ENCODE measurements at places on chromosomes 7 and 10.
A peak's percentile ranks its signal among the peaks of the same experiment; 100 is the strongest.

DNA sequence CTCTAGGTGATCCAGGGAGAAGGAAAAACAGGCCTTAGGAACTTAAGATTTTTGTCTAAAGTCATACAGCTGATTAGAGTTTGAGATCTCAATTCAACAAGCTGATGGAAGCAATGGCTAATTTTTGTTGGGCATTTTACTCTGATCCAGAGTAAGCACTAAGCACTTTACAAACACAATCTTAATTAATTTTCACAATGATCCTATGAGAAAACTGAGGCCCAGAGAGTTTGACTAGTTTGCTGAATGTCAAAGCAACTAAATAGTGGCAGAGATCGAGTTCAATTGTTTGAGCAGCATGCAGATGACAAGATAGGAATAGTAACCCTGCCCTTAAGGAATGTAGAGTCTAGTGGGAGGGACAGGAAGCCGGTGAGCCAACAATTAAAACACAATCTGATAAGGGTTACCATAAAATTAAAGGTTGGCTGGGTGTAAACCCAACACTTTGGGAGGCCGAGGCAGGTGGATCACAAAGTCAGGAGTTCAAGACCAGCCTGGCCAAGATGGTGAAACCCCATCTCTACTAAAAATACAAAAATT is 13.5 kb upstream of the RPEL1 start:
- DNase-seq: no peak

GRCh38 chr7:108193594-108194498 is 63.7 kb upstream of the LAMB4 start:
- no peak for DNase-seq

GRCh38 chr10:116787893-116788665 is 45.7 kb upstream of the HSPA12A start:
- DNase-seq: peak; percentile 64

DNA sequence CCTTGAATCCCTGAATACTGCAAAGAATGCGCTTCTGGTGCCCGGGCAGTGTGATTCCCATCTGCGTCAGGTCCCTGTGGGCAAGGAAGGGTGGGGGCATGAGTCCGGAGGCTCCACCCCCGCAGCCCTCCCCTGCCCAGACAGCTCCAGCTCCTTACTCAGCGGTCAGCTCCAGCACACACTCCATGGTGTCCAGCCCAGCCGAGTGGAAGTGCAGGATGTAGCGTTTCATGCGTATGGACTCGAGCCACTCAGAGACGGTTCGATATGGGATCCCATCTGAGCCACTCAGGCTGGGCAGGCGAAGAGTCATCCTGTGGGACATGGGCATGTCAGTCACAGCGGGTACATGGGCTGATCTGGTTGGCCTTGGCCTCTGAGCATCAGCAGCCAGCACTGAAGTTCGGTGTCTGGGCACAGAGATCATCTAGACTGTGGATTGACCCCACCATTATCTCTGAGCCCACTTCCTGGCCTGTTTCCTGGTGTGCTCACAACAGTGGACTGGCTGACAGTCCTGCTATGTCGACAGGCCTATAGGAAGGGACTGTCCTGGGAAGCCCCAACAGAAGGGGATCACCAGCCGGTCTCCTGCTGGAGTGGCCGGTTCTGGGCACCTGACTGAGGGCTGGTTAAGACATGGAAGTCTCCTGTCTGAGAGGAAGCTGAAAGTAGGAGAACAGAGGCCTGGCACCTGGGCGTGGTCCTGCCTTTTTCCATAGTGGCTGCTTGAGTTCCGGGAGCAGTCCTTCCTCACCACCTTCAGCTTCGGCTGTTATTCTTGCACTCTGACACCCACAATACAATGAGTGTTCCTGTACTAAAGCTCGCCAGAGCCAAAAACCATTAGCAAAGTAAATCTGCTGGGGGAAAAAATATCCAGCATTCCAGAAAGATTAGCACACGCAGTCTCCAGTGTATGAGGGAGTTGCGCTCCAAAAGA is 10.6 kb downstream of the ZYX start:
- no peak for DNase-seq

DNA sequence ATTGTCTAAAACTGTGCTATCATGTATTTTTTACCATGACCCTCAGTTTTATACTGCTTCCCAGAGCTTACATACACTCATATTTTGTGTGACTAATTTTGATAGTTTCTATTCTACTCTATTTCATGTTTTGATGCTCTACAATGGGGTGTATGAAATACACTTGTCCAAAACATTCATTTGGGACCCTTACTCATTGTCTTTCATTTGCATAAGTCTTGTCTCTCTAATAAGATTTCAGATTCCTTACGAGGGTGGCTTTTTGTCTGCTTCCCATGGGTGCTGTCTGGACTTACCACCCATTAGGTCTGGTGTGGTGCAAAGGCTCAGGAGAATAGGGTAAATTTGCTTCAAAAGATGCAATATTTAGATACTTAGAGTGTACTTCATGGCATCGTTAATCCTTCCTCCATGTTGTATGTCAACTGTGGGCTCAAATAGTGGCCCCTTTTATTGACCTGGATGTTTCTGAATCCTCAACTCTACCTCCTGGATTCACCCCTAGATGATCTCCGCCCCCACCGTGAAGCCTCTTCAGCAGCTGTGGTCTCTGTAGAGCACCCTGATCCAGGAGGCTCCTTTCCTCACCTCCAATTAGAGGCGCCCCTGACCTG is 3.6 kb upstream of the GIMAP5 start:
- DNase-seq: no peak

- DNase-seq: no peak
Measured at GRCh38 chr10:95789902-95790301, 33.9 kb downstream of the ENTPD1 start.

GRCh38 chr7:116405810-116406209 is 93.7 kb upstream of the CAV2 start:
- DNase-seq: no peak

DNA sequence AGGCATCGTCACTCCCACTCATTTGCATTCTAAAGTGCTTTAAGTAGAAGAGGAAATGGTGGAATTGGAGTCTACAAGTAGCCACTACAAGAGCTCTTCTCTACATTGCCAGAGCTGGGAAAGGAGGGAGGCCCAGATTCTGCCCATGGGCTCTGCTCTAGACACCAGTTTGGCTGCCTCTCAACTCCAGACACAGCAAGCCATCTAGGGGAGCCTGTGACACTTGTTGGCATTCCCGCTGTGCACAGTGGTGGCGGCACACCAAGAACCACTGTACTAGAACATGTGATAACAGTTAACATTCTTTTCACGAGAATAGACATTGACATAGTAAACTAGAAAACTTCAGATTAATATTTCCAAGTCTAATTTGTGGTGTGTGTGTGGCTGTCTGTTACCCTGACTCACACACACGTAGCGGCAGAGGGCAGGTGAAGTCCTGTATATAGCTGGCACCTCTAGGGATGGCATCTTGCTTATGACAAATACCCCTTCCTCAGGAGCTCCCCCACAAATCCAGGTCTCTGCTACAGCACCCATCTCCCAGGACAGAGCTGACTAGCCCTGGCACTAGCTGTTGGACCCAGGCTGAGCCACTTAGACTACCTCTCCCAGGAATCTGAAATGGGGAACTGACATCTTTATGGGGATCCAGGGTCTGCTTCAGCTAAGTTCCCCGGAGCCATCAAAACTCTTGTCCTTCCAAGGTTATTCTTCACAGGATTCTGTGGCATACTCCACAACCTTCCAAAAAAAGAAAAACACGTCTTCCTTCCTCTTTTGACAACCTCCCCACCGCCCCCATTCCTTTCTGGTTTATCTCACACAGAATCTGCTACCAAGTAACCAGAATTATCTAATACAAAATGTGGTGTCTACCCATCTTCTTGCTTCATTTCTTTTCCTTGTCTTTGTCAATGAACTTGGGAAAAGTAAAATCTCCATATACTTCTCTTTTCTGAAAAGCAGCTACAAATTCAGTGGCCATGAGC is 54.7 kb upstream of the MRLN start:
- no peak for DNase-seq

All from stimulated activated CD4-positive, alpha-beta T cell treated with anti-CD3 and anti-CD28 coated beads, TNF-alpha, amount 100 ng/mL, for 1 hour (primary cell).